B cell (primary cell): ENCODE measurements at places on chromosomes 1 and 21. TPM values are rescaled to one million over a fixed set of nuclear protein-coding genes. Genes with fewer than 3 reads are reported as not detected.

DNA sequence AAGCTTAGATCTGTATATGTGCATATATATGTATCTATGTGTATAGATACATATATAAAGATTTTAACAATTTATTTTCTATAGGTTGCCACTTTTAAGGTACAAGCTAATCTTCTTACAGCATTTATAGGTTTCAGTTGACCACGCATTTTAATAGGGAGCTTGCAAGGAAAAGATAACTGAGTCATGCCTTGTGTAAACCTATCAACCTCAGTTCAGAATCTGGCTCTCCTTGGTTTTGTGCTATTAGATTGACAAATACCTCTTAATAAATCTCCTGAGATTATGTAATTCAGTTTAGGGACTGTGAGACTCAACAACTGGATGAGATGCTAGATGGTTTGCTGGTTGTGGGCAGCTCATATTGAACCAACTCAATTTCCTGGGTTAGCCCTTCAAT, 114.7 kb upstream of the SERBP1 start:
- DNase-seq: no peak

PPIE gene
- total RNA-seq: 68.6 and 69.4 TPM in 2 replicates

DNA sequence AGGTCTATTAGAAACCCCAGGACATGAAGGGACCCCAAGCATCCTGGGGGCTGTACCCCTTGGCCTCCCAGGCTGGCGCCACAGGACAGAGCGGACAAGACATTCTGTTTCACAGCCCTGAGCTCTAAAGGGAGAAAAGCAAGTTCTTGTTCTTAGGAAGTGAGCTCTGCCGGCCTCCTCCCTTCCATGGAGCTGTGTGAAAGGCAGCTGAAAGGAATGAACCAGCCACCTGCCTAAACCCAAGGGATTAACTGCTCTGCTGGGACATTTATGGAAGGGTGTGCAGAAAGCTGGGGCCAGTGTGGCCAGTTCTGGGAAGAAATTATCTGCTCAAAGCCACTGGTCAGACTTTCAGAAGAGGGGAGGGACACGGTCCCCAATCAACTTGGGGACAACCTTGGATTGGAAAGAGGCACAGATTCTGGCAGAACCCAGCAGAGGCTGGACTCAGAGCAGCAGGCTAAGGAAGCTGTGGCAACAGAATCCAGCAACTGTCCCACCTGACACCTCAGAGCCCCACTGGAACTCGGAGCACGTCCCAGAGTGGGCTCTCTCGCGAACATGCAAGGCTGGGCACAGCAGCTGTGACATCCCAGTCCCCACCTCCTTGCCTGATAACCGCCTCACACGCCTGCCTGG, 2.1 kb downstream of the KLHL21 start:
- no peak for DNase-seq

DNA sequence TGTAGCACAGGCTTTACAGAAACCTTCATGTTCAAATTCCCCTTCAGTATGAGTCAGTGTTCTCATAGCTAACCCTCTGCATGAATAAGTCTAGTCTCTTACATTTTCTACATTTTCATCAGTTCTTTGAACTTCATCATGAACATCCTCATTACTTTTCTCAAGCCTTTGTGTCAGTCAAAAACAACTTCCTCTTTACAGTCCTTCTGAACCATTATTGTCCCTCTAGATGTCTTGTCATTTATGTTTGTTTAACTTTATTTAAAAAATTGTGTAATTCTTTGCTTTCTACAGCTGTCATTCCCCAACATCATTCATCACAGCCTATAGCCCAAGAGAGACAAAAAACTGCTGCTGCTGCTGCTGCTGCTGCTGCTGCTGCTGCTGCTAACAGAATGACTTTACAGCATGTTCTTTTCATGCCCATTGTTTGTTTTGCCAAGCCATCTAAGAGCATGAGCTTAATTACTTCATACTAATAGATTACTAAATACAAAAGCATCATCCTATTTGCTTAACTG, 133.1 kb downstream of the LRRC40 start:
- DNase-seq: no peak

DNA sequence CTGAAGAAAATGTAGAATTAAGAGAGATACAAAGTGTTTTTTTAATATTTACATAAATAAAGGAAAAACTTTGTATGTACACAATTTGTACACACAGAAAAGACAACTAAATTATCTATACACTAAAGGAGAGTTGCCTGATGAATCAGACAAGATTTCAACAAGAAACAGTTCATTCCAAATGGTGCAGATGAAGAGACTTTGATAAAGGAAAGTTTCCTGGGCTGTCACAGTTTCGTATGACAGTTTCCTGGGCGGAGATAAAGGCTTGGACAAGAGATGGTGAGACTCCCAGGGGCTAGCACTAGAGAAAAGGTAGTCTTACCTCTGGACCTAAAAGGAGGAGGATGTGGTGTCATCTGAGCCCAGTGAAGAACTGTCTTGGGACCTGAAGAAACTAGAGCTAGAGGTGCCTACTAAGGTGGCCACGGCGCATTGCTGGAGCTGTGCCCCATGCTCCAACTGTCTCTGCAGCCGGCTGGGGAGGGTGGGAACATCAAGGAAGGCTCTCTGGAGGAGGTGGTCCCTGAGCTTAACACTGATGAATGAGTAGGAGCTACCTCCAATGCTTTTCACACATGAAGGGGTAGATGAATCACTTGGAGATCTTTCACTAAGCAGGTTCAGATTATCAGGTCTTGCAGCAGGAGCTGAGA, 32.2 kb downstream of the ETS2 start:
- no peak for DNase-seq
